ENCODE measurements at places on chromosomes 5 and 9.
A peak's percentile ranks its signal among the peaks of the same experiment; 100 is the strongest.

- peak; percentile 68 for DNase-seq
Measured at GRCh38 chr9:125126019-125126746, 17.1 kb downstream of the SCAI start.

DNA sequence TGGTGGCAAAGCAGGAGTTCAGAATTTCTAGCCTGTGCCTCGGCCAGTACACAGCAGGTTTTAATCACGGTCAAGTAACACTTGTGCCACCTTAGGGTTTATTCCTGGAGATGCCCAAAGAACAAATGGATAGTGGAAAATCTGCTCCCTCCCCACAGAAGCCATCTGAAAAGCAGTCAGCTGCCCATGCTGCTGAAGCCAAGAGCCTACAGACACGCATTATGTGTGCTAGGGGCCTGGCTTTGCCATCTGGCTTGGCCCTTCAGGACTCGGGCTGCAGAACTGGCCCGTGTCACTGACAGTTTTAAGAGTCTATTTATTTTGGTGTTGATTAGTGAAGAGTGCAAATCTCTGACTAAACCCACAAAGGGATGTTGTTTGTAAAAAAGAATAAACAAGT is 11.1 kb downstream of the ARSB start:
- DNase-seq: no peak

DNA sequence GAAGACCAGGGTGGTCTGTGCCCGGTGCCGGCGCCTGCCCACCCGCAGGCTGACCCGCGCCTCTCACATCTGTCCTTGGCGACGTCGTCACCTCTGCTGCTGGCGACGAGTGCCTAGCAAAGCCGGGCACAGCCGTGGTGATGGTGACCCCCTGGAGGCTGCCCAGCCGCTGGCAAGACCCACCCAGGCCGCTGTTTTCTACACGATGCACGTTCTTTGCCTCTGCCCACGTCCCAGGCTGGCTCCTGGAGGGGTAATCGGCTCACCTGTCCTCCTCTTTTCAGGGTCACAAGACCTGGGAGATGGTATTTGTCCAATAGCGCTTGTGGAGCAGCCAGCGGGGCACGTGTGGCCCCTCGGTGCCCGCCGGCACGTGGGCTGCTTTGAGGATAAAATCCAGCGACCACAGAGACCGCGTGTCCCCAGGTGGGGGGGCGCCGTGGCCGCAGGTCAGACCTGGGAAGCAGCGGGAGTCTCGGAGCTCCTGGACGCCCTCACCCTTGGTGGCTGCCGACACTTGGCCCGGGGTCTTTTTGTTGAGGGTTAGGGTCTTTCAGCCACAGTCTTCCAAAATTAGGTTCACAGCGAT is 29.5 kb downstream of the SLC9A3 start:
- no peak for DNase-seq

- DNase-seq: no peak
Measured at GRCh38 chr9:133904346-133905090, 87.6 kb downstream of the VAV2 start.

DNA sequence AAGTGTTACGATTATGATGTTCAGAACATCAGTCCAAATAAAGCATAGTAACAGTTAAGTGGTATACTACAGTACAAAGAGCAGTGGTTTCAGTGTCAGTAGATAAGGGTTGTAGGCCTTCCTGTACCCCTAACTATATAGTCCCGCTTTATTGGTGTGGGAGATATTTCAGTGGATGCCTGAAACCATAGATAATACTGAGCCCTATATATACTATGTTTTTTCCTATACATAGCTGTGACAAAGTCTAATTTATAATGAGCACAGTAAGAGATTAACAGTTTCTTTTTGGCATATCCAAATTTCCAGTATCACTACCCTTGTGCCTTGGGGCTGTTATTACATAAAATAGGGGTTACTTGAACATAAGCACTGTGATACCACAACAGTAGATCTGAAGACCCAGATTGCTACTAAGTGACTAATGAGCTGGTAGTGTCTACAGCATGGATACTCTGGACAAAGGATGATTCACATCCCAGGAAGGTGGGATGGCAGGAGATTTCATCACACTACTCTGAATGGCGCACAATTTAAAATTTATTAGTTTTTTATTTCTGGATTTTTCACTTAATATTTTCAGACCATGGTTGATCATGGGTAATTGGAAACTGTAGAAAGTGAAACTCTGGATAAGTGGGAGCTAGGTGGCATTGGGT is 119.3 kb downstream of the RPS23 start:
- no peak for DNase-seq

GRCh38 chr9:5593904-5594303 is 35.0 kb upstream of the RIC1 start:
- no peak for DNase-seq

DNA sequence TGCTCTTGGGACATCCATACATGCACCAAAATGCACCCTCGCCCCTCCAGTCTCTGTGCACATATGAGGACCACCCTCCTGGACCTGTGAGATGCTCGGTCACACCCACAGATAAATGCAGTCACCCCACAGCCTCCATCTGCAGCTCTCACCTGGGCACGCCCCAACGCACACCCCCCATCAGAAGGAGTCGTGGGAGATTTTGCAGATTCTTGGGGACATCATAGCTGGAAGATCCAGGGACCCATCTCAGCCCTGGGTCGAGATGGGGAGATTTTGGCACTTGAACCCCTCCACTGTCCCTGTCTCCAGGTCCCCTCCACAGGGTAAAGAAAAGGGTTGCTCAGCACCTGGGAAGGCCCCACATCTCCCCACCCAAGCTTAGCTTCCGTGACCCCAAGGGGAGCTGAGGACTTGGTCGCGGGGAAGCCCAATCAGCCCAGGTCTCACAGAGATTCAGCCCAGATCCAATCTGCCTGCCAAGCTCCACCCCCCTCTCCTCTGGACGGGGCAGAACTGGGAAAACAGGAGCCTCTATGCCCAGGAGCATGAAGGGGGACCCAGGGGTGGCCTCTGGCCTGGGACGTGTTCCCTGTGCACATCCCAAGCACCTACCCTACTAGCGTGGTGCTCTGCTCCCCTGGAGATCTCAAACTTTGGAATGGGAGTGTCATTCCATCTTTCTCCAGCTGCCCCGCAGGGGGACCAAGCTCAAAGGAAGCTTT is 89.2 kb upstream of the LMX1B start:
- no peak for DNase-seq

- DNase-seq: no peak
Measured at GRCh38 chr9:121268851-121269641, 1.1 kb downstream of the GSN start.

DNA sequence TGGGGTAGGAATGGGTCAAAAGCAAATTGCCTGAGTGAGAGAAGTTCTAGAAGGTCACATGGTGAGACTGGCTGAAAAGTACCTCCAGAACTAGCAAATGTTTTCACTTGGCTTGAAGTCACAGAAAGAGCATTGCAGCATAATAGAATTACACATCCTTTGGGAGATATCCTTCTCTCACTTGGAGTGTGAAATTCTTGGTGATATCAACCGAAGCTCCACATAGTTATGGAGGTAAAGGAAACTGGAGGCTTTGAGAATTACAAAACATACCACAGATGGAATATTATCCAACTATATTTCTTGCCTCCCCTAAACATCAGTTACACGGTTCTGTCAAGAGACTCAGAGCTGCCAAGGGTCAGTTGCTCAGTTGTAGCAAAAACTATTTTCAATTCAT is 182.4 kb downstream of the SEMA5A start:
- no peak for DNase-seq

DNA sequence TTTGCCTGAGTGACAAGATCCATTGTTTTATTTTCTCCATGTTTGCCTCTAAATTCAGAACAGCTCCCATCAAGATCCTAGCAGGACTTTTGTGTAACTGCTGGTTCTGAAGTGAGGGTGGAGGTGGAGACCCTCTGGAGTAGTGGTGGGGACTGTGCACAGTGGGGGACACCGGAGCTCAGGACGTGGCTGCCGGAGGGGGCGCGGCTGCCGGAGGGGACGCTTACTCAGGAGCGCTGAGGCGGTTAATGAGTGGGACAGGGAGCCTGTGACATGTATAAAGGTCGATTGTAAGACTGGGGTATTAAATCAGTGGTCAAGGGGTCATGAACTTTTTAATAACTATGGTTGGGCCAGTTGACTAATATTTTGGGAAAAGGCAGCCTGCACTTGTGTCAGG is 127.0 kb upstream of the CACNA1B start:
- no peak for DNase-seq

GRCh38 chr5:24110004-24110615 is 534.7 kb downstream of the CDH10 start:
- DNase-seq: no peak

GRCh38 chr5:168076561-168076991 is 214.9 kb upstream of the WWC1 start:
- no peak for DNase-seq

- DNase-seq: no peak
Measured at GRCh38 chr9:128494746-128495129, 9.8 kb upstream of the GLE1 start.

DNA sequence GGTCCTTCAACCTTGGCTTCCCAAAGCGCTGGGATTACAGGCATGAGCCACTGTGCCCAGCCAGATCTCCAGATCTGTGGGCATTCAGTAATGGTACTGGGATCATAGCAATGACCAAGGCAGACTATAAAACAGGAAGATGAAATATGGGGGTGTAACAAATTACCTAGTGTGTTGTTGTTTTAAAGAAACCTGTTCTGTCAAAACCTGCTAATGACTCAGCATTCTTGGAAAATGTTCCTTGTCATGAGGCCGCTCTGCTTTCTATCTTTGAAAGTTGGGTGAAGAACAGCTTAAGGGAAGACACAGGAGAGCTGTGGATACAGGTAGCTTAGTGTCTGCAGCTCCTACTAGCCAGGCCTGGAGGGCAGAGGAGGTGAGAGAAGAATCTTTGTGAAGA is 19.4 kb downstream of the TARS1 start:
- DNase-seq: no peak

GRCh38 chr5:126402621-126403555 is 20.3 kb upstream of the GRAMD2B start:
- DNase-seq: no peak

DNA sequence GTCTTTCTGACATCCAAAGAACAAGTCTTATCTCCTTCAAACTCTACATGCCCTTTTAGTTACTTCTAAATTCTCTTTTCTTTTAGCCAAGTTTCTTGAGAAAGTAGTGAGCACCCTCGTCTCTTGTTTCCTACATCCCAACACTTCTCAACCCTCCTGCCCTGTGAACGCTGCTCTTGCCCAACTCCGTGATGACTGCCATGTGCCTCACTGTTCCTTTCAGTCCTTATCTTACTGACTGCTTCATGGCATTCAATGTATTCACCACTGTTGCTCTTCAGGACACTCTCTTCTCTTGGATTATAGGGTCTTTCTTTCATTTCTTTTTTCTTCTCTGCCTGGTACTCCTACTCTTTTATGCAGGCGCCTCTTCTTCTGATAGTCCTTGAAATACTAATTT is 14.8 kb downstream of the C9 start:
- no peak for DNase-seq

DNA sequence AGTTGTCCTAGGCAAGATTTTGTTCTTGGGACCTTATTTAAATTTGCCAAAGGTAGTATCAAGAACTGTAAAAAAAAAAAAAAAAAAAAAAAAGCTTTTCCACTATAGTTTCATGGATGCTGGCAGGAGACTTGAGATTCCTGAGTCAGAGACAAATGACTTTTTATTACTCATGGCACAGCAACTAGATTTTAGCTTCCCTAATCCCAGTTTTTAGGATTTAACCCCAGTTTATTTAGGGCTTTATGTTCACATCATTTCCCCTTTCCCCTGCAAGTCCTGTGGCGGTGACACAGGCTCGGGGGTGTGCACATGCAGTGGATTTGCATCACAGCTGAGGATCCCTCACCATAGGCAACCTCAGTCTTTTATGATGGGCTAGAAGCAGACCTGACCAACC is 144.9 kb downstream of the GOLPH3 start:
- no peak for DNase-seq

DNA sequence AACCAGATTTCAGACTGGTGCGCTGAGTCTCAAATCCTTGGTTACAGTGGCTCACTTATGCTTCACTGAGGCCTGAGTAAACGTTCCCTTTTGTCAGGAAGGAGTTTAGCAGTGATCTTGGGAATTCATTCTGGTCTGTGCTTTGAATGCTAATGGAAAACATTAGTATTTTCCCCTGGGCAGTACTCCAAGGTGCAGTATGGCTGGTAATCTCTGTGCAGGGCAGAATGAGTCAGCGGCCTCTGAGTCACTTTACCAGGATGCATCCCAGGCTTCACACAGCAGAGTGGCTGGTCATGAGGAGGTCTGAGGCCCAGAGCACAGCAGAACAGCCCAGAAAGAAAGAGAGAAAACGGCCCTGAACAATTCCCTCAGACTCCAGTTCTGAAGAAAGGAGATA is 54.0 kb downstream of the PCA3 start:
- no peak for DNase-seq

- no peak for DNase-seq
Measured at GRCh38 chr5:103444333-103445038, 118.1 kb downstream of the NUDT12 start.

DNA sequence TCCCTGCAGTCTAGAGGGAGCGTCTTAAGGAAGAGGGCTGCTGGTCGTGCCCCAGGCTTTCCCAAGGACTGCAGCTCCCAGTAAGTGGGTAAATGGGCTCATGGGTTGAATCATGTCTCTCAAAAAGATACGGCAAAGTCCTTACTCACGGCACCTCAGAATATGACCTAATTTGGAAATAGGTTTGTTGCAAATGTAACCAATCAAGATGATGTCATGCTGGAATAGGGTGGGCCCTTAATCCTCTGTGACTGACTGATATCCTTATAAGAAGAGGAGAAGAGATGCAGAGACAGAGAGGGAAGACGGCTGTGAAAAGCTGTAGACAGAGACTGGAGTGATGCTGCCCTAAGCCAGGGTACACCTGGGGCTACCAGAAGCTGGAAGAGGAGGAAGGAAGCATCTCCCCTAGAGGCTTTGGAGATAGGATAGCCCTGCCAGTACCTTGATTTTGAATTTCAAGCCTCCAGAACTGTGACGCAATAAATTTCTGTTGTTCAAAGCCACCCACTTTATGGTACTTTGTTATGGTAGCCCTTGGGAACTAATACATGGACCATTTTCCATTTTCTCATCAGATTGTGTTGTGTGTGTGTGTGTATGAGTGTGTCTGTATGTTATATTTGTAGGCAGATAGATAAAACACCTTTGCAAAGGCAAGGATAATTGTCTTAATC is 15.0 kb downstream of the GALNT10 start:
- DNase-seq: no peak

DNA sequence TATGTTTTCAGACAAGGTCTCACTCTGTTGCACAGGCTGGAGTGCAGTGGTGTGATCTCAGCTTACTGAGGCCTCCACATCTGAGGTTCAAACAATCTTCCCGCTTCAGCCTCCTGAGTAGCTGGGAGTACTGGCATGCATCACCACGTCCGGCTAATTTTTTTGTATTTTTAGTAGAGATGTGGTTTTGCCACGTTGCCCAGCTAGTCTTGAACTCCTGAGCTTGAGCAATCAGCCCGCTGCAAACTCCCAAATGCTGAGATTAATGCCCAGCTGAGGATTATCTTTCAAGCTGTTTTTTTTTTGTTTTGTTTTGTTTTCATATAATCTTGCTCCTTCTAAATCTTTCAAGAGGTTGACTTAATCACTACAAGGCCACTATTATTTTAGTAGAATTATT is 47.3 kb upstream of the SLC28A3 start:
- DNase-seq: no peak

- DNase-seq: no peak
Measured at GRCh38 chr9:70478963-70479641, 64.6 kb upstream of the KLF9 start.

- DNase-seq: no peak
Measured at GRCh38 chr9:82513976-82514735, 525.6 kb downstream of the SPATA31D1 start.

Data from activated CD8-positive, alpha-beta memory T cell treated with anti-CD3 and anti-CD28 coated beads, Interleukin-2, amount 50 U/mL, for 4 hours (primary cell).